ENCODE measurements at places on chromosomes 7 and 10.

- no peak for DNase-seq
Observed at GRCh38 chr7:17681965-17682364, 258.3 kb downstream of the SNX13 start.

DNA sequence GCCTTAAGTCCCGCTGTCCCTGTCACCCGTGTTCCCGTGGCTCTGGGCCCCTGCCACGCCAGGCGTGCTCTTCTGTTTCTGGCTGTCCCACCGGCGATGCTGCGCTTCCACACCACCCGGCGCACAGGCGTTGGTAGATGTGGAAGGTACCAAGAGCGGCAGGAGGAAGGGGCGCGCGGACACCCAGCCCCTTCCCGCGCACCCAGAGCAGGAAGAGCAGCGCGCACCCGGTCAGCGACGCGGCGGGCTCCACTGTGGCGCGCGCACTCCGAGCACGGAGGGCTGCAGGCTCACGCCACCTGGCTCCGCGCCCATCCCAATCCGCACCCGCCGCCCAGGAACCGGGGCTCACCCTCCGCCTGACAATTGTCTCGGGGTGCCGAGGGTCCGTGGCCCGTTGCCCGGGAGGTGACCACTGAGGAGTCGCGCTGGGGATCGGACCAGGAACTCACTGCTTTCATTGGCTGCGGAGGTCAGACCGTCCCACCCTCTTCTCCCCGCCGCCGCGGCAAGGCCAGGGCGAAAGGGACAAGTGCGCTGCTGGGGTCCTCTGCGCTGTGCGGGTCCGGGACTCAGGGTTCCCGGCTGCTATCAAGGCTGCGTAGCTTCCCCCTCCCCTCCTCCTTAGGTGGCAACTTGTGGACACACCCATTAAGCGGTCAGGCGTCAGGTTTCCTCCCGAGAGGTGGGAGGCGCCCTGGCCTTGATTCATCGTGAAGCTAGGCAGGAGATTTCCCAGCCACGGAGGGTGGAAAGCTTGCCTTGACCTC is 121.6 kb upstream of the ZNF92 start:
- DNase-seq, result no peak

DNA sequence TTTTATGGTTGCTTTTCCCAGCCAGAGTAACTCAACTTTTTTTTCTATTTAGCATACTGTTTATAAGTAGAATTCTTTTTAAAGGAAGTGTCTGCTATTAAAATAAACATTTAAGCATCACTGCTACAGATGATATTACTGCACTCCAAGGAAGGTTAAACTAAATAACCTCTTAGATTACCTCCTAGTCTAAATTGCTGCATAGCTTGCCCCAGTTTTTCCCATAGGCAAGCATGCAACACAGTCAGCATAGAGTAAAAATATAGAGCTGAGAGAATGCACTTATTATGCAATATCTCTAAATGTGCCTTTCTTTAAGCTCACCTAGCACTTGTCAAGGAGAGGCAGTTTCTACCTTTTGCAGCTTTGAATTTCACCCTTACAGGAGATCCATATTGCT is 1392.4 kb upstream of the CELF2 start:
- no peak for DNase-seq

DNA sequence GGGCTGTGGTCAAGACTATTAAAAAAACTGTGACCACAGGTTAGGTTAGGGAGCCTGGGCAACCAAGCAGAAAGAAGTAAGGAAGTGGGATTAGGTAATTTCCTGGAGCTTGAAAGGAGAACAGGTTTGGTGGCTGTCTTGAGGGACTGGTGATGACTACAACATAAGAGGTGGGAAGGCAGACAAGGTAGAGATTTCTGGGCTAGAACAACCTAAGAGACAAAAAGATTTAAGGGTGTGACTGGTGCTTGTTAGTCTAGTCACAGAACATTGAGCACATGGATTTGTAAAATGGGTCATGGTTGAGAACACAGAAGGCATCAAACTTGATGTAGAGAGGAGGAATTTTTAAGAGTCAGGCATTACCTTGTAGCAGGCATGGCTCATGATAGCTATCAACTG is 123.7 kb upstream of the ASAH2 start:
- DNase-seq, result no peak

DNA sequence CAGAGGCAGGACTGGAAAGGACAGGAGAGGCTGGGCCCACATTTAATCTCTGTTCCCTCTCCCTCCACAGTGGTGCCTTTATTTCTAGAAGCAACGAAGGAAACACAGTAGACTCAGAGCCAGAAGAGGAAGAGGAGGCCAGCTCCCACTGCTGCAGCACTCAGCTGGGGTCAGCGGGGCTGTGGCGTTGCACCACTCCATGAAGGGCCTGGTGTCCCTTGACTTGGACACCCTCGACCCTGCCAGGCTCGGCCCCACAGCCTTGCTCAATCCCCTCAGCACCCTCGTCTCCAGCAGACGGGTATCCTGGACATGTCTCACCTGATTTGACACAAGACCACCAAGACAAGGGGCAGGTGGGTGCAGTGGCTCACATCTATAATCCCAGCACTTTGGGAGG is 38.8 kb downstream of the PRKAG2 start:
- DNase-seq, result no peak

DNA sequence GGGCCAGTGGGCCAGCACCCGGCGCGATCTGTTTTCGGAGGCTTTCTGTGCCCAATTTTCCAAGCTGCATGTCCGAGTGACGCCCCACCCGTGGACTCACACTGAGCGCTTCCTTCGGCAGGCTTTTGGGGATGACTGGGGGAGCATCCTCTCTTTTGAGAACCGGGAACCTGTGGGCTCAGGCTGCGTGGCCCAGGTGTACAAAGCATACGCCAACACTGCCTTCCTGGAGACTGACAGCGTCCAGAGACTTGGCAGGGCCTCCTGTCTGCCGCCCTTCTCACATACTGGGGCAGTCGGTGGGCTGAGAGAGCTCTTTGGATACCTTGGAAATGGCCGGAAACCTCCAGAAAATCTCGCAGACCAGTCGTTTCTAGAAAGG is 1.0 kb downstream of the ADCK2 start:
- no peak for DNase-seq

GRCh38 chr7:142919656-142920055 is 13.9 kb downstream of the TRPV5 start:
- no peak for DNase-seq

DNA sequence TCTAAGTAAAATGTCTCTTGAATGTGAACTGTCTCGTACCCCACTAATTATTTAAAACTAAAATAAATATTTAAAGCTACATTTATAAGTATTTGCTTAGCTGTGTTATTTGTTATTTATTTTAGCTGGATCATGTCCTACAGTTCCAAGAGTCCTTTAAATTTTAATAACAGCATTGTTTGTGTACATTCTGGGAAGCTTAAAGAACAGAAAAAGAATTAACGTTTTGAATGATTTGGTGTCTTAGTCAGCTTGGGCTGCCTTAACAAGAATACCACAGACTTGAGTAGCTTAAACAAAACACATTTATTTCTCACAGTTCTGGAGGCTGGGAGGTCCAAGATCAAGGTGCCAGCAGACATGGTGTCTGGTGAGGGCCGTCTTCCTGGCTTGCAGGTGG is 107.4 kb downstream of the ITIH5 start:
- DNase-seq, result no peak

GRCh38 chr10:94803307-94803706 is 40.8 kb downstream of the CYP2C19 start:
- DNase-seq, result no peak

GRCh38 chr10:15427843-15428414 is 56.8 kb upstream of the FAM171A1 start:
- no peak for DNase-seq

DNA sequence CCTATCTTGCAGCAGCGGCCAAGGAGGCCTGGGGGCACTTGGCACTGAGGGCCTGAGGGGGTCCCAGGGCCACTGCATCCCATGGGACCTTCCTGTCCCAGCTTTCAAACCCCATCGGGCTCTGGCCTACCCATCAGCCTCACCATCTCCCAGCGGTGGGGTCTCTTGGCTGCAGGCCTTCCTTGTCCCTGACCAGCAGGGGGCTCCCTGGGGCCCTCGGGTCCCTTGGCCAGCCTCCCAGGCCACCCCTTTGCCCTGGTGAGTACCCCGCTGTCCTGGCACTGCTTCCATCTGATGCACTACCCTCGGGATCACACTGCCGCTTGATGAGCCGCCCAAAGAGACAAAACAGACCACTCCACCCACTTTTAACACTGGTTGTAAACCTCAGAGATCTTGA is 43.5 kb downstream of the YKT6 start:
- DNase-seq, result no peak

- no peak for DNase-seq
Observed at GRCh38 chr7:127918130-127918529, 113.1 kb downstream of the LRRC4 start.

- DNase-seq, result no peak
Observed at GRCh38 chr7:135770139-135770710, 21.6 kb upstream of the FAM180A start.

GRCh38 chr7:80443325-80443724 is 68.5 kb downstream of the GNAT3 start:
- DNase-seq, result no peak

DNA sequence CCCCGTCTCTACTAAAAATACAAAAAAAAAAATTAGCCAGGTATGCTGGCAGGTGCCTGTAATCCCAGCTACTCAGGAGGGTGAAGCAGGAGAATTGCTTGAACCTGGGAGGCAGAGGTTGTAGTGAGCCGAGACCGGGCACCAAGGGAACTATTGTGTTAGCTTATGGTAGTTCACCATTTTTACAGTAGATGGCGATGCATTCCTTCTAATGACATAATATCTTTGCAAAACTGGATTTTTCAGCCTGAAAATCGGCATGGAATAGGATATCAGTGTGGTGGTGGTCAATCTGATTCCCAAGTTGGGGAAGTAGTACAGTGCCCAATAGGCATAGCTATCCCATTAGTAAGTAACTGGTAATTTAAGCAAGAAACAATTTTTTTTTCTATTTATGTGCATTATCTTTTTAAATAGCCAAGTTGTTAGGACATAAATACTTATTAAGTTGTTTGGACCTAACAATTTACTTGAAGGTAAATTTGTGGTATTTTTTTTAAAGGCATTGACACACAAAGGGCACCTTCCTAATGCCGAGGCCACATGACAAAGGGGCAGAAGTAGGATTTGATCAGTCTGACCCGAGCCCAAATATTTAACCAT is 17.6 kb upstream of the IMPDH1 start:
- no peak for DNase-seq

- DNase-seq, result no peak
Observed at GRCh38 chr10:87734987-87735827, 75.5 kb downstream of the PAPSS2 start.

DNA sequence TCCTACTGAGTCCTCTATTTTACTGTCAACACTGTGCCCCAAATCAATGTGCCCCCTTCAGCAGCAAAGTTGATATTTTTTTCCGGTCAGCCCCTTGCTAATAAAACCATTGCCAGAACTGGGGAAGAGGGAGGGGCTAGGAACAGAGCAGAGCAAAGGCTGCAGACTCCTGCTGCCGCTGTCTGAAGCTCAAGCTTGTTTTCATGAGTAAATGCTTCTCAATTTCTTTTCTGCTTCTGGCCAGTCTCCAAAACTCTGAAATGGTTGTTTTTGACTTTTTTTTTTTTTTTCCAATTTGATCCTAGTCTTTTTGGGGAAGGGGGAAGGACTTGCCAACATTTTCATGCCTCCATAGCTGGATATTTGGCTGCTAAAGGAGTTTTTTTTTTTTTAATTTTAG is 26.7 kb upstream of the PROSER2 start:
- DNase-seq, result no peak

GRCh38 chr10:17154116-17154515 is 24.5 kb upstream of the CUBN start:
- no peak for DNase-seq

- no peak for DNase-seq
Observed at GRCh38 chr10:23073527-23073926, 21.9 kb upstream of the MSRB2 start.

DNA sequence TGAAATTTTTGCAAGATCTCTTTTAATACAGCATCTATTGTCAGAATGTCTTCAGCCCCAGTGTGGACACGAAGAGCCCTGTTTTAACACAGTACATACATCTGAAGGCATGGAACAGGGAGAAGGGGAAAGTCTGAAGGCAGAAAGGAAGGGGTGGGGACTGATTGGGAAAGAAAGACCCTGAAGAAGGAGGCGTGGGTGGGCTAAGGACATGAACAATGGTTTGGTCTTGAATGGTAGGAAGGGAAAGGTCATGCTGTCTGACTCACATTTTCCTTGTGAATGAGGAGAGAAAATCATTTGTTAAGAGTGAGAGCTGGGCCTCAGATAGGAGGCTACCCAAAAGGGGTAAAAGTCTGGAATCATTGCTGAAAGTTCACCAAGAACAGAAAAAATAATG is 297.1 kb downstream of the GALNT17 start:
- no peak for DNase-seq

DNA sequence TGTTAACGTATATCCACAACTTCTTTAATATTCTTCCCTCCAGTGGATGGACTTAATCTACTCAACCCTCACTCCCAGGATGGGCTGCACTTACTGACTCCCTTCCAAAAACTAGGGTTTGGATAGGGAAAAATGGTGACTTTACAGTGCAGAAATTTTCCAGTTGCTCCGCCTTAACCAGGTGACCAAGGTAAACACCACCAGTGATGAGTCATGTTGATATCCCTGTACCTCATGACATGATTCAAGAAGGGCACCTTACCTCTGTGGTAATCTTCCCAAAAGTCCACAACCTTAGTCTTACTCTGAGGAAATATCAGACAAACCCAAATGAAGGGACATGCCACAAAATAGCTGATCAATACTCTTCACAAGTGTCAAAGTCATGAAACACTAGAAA is 3.5 kb upstream of the GSTK1 start:
- no peak for DNase-seq

GRCh38 chr10:122445904-122446303 is 8.5 kb upstream of the ARMS2 start:
- no peak for DNase-seq

GRCh38 chr10:42936580-42936979 is 140.3 kb upstream of the RET start:
- DNase-seq, result no peak

DNA sequence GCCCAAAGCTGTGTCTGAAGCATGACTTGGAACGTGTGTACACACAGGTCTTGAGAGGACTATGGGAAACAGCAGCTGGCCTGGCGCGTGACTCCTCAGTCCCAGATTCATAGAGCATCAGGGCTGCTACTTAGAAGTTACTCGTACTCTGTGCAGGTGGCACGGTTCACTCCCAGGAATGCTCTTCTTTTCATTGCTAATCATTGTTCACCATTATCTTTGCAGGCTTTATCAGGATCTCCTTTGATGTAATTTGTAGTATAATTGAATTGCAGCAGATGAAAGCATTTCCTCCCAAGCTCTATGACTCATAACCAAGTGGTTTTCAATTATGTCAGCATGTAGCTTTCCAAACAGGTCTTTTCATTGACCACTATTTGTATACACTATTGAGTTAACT is 938.9 kb downstream of the NRG3 start:
- DNase-seq, result no peak

GRCh38 chr7:156559001-156559400 is 81.6 kb upstream of the RNF32 start:
- no peak for DNase-seq

- DNase-seq, result no peak
Observed at GRCh38 chr7:28773423-28774145, 184.5 kb downstream of the TRIL start.

GRCh38 chr10:103180491-103180890 is 12.6 kb downstream of the NT5C2 start:
- DNase-seq, result no peak

GRCh38 chr7:38889872-38890432 is 19.0 kb downstream of the VPS41 start:
- no peak for DNase-seq

All from activated gamma-delta T cell treated with anti-CD3 and anti-CD28 coated beads, Interleukin-2, amount 50 U/mL, for 16 hours (primary cell).